ENCODE measurements at places on chromosomes 3 and 15.
A peak's percentile ranks its signal among the peaks of the same experiment; 100 is the strongest.

DNA sequence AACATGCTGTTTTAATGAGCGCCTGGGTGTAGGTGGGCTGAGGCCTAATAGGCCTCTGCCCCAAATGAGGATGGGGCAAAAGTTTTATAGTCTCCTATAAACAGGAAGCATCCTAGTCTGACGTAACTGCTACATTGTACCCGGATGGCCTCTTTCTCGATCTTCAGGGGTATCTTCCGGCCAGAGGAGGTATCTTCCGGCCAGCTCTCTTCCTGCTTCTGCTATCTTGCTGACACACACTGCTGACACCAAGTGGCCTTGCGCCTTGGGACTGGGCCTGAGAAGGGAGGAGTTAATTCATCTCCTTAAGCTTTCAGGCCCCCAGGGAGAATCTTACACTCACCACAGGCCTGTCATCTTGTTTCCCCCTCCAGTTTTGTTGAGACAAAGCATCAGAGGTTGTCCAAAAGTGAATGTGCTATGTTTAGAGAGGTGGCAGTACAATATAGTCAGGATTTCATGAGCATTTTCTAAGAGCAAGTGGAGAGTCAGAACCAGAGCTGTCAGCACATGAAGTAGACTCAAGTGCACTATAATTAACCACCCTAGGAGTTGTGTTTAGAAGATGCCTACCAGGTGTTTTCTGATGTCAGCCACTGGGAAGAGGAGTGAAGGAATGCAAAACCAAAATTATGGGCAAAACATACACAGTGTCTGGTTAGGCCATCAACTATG is 15.6 kb upstream of the IGSF10 start:
- no peak overlapping the region for H3K4me3 ChIP-seq
- no peaks in the 10 kb centered on the region for H3K36me3 ChIP-seq
- DNase-seq, result peak; percentile 47
- H3K4me1 ChIP-seq, result peaks cover 18% of the 10 kb centered on the region
- peak overlapping the region; percentile 77 for H3K27ac ChIP-seq

- no peaks in the 10 kb centered on the region for H3K4me1 ChIP-seq
- no peak for DNase-seq
- peaks cover 11% of the 10 kb centered on the region for H3K27me3 ChIP-seq
- no peak overlapping the region for H3K27ac ChIP-seq
- no peaks in the 10 kb centered on the region for H3K36me3 ChIP-seq
Measured at GRCh38 chr15:57752436-57752835, 45.9 kb downstream of the POLR2M start.

DNA sequence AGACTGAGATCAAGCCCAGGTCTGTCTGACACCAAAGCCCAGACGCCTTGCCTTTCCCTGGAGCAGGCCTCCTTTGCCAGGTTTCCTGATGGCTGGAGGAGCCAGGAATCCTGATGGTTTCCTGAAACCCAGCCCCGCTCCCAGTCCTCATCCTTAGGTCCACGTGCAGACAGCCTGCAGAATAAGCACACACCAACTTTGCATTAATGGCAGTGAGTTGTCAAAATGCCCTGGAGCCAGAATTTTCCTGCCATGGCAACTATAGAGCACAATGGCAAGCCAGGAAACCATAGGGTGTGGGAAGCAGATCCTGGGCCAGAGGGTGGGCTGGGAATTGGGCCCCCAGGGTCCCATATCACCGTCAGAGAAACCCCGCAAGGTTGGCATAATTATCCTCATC is 67.4 kb upstream of the HRH1 start:
- no peaks in the 10 kb centered on the region for H3K36me3 ChIP-seq
- H3K4me3 ChIP-seq, result no peak overlapping the region
- H3K4me1 ChIP-seq, result no peaks in the 10 kb centered on the region
- no peaks in the 10 kb centered on the region for H3K27me3 ChIP-seq

- H3K4me3 ChIP-seq, result no peak overlapping the region
- no peaks in the 10 kb centered on the region for H3K36me3 ChIP-seq
- no peak overlapping the region for H3K27ac ChIP-seq
- H3K4me1 ChIP-seq, result no peaks in the 10 kb centered on the region
Measured at GRCh38 chr3:42991341-42992315, 12.5 kb downstream of the GASK1A start.

DNA sequence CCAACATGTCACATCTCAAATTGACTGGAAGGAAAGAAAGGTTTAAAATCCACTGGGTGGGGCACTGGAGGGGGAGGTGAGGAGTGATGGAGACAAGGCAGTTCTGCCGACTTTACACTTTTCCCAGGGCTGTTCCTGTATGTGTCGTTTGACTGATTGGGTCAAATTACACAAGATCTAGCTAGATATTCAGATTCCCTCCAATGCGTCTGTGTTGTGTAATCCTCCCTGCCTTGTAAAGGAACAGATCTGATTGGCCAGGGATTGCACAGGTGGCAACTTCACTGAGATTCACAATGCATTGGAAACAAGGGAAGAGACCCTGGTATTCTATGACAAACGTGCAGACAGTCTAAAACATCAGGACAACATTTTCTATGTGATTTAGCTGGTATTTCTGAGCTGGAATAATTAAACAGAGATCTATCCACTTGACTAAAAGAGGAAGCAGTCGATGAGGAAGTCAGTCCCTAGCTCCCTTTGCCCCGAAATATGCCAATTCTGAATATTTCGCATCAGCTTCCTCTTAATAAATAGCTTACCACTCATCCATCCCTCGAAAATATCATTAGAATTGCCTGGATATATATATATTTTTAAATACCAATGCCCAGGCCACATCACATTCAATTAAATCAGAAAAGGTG is 312.9 kb downstream of the RORA start:
- no peak overlapping the region for H3K4me3 ChIP-seq
- H3K36me3 ChIP-seq, result no peaks in the 10 kb centered on the region
- peaks cover 37% of the 10 kb centered on the region for H3K4me1 ChIP-seq
- H3K27ac ChIP-seq, result no peak overlapping the region

- DNase-seq, result no peak
- H3K27ac ChIP-seq, result no peak overlapping the region
- peaks cover 5% of the 10 kb centered on the region for H3K27me3 ChIP-seq
- H3K4me3 ChIP-seq, result no peak overlapping the region
- H3K4me1 ChIP-seq, result no peaks in the 10 kb centered on the region
Measured at GRCh38 chr3:43748645-43749044, 57.9 kb downstream of the ABHD5 start.

DNA sequence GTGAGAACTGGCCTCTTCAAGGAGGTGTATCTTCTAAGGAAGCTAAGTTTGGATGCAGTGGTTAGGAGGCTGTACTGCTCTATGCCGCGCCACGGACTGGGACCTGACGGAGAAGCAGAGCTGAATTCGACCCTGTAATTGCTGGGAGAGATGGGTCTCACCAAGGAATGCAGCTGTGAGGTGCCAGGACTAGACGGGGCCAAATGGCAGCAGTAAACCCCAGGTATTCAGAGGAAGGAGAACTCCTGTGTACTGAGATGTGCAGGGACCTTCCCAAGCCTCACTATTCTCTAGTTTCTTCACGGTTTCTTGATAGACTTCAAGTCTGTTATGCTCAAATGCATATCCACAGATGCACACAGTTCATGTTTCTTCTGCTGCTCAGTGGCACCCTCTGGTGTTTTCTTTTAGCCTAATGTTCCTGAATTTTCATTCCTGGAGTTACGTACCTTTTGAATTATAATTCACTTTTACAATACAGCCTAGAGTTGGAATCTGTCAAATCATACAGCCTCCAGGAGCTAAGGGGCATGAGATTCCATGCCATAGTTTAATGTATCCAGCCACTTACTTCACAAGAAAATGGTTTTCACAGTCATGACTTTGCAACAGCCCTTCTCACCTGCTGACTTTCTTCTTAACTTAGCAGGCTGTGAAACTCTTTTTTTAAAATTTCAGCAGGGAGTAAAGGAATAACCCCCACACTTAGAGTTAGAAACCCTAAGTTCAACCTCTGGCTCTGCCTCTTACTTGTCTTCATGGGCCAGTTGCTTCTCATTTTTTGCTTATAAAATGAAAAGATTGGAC is 61.8 kb downstream of the GLDN start:
- H3K27me3 ChIP-seq, result no peaks in the 10 kb centered on the region
- DNase-seq, result no peak
- H3K4me1 ChIP-seq, result no peaks in the 10 kb centered on the region
- H3K4me3 ChIP-seq, result no peak overlapping the region

GRCh38 chr3:152550284-152550683 is 281.6 kb downstream of the MBNL1 start:
- no peak overlapping the region for H3K27ac ChIP-seq
- H3K4me3 ChIP-seq, result no peak overlapping the region
- no peak for DNase-seq
- H3K27me3 ChIP-seq, result no peaks in the 10 kb centered on the region

- no peaks in the 10 kb centered on the region for H3K4me1 ChIP-seq
- peaks cover 2% of the 10 kb centered on the region for H3K27me3 ChIP-seq
- no peaks in the 10 kb centered on the region for H3K36me3 ChIP-seq
- no peak for DNase-seq
Measured at GRCh38 chr15:36221992-36222391, 357.4 kb upstream of the CDIN1 start.

- no peaks in the 10 kb centered on the region for H3K36me3 ChIP-seq
- no peak overlapping the region for H3K4me3 ChIP-seq
- H3K27ac ChIP-seq, result no peak overlapping the region
- DNase-seq, result no peak
Measured at GRCh38 chr15:64232400-64232799, 69.6 kb upstream of the PPIB start.

- H3K36me3 ChIP-seq, result no peaks in the 10 kb centered on the region
- H3K27me3 ChIP-seq, result no peaks in the 10 kb centered on the region
- no peak overlapping the region for H3K27ac ChIP-seq
- DNase-seq, result no peak
Measured at GRCh38 chr3:125107363-125107762, 51.6 kb upstream of the HEG1 start.

DNA sequence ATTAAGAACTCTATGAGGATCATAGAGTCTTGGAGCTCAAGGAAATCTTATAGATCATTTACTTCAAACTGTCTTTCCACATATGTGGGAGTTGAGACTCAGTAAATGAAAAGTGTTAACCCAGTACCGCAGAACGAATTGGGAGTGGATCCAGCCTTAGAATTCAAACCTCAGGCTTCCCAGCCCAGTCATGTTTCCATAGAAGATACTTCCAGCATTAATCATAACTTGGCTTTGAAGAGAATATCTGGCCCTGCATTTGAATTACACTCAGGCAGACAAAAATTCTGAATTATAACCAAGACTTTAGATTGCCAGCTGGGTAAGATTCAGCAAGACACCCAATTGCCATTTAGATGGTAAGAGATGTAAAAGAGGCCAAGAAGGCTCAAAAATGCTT is 972.0 kb downstream of the TUSC7 start:
- H3K27me3 ChIP-seq, result no peaks in the 10 kb centered on the region
- no peak overlapping the region for H3K27ac ChIP-seq
- no peak for DNase-seq
- H3K4me1 ChIP-seq, result peaks cover 5% of the 10 kb centered on the region
- H3K36me3 ChIP-seq, result no peaks in the 10 kb centered on the region
- H3K4me3 ChIP-seq, result no peak overlapping the region

- H3K4me1 ChIP-seq, result peaks cover 10% of the 10 kb centered on the region
- H3K27me3 ChIP-seq, result peaks cover 4% of the 10 kb centered on the region
- no peaks in the 10 kb centered on the region for H3K36me3 ChIP-seq
- H3K4me3 ChIP-seq, result no peak overlapping the region
- DNase-seq, result no peak
Measured at GRCh38 chr3:194572143-194572789, 61.0 kb downstream of the TMEM44 start.

DNA sequence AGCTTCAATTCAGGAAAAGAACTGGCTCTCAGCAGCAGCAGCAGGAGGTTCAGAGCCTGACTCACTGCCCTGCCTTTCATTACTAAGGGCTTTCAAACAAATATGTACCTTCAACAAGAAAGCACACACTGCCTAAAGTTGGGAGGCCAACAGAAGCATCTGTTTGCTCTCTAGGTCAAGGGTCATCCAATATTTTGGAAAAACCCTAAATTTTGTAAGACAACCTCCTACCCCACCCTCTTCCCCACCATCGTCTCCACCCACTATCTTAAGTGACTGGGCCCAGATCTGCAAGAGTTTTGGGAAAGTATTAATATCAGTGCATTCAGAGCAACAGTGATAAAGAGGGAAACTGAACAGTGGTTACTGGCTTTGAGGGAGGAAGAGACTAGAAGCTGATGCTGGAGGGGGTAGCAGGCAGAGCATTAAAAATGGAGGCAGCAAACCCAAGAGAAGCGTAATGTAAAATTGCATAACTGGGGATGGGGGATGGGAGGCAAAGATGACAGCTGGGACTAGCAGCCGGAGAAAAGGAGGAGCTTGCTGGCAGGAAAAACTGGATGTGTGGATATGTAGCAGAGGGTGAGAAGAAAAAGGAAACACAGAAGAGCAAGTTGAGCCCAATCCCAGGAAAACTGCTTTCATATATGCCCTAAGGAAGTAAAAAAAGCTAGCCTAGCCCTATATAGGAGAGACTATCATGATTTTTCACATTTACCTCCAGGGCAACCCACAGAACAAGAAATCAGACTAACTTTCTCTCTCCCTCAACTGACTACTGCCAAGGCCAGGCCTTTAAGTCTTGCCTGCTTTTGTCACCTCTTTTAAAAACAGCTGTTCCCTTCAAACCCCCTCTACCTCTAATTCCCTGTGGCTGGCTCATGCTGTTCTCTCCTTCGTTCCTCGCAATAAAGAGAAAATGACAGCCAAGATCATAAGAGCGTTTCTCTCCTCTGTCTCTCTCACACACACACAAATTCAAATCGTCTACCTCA is 31.4 kb downstream of the NPTN start:
- no peak overlapping the region for H3K27ac ChIP-seq
- peaks cover 46% of the 10 kb centered on the region for H3K4me1 ChIP-seq
- H3K36me3 ChIP-seq, result peaks cover 5% of the 10 kb centered on the region
- peak; percentile 23 for DNase-seq
- H3K4me3 ChIP-seq, result no peak overlapping the region

DNA sequence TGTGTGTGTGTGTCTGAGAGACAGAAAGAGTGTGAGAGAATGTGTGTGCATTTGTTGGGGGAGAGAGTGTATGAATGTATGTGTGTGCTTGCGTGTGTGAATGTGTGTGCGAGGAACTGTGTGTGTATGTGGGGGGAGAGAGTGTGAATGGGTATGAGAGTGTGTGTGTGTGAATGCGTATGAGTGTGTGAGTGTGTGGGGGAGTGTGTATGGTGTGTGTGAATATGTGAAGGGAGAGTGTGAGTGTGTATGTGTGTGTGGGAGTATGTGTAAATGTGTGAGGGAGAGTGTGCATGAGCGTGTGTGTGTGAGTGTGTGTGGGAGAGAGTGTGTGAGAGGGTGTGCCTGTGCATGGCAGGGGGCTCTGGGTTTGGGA is 79.8 kb upstream of the ABHD17C start:
- H3K4me3 ChIP-seq, result no peak overlapping the region
- no peaks in the 10 kb centered on the region for H3K36me3 ChIP-seq
- H3K4me1 ChIP-seq, result no peaks in the 10 kb centered on the region
- H3K27me3 ChIP-seq, result peaks cover 3% of the 10 kb centered on the region
- DNase-seq, result no peak
- H3K27ac ChIP-seq, result no peak overlapping the region

- no peak for DNase-seq
- no peak overlapping the region for H3K4me3 ChIP-seq
- H3K27me3 ChIP-seq, result peaks cover 1% of the 10 kb centered on the region
- H3K4me1 ChIP-seq, result peaks cover 11% of the 10 kb centered on the region
- peaks cover 11% of the 10 kb centered on the region for H3K36me3 ChIP-seq
- no peak overlapping the region for H3K27ac ChIP-seq
Measured at GRCh38 chr3:150462108-150462507, 54.0 kb downstream of the TSC22D2 start.

Data from endothelial cell (in vitro differentiated cells).